ENCODE measurements at places on chromosomes 2 and 18.

DNA sequence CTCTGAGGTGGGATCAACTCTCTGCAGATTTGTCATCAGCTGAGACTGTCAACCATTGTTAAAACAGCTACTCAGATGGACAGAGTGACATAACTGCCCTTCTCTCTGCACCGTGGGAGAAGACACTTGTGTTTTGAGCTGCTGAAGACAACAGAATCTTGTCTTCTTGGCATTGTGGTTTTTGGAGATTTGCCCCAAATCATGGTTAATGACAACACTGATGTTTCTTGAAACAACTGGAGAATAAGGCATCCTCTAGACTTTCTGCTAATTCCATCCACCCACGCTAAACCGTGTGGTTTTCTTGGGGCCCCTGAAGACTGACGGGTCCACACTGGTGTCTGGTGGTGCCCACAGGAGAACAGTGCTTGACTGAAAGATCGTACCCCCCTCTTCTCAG is 39.5 kb downstream of the SH3BP4 start:
- DNase-seq, result no peak

GRCh38 chr2:60221098-60221497 is 332.4 kb downstream of the BCL11A start:
- no peak for DNase-seq

GRCh38 chr2:1746174-1747064 is 2.1 kb upstream of the PXDN start:
- no peak for DNase-seq

GRCh38 chr2:204984518-204984917 is 439.2 kb downstream of the PARD3B start:
- DNase-seq, result no peak

DNA sequence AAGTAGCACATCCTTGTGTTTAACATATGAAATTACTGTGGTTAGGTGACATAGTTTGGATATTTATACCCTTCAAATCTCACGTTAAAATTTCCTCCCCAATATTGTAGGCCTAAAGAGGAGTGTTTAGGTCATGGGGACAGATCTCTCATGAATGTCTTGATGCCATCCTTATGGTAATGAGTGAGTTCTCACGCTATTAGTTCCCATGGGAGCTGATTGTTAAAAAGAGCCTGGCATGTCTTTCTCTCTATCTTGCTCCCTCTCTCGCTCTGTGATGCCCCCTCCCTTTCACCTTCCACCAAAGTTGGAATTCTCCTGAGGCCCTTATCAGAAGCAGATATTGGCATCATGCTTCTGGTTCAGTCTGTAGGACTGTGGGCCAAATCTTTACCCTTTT is 660.1 kb downstream of the ADCYAP1 start:
- no peak for DNase-seq

DNA sequence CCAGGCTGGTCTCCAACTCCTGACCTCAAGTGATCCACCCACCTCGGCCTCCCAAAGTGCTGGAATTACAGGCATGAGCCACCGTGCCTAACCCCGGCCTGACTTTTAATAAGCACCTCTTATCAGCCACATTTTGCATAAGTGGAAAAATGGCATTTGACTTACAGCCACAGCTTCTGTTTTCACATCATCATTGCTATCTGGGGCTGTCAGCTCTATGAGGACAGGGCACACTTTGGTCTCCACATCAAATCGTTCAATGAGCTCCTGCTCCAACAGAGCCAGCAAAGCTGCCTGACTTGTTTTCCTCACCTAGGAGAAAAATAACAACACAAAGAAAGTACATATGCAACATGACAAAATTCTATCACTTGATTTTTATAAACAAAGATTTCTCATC is 26.4 kb downstream of the PPP4R1 start:
- no peak for DNase-seq

GRCh38 chr2:39659765-39660611 is 5.7 kb upstream of the TMEM178A start:
- no peak for DNase-seq

All from hematopoietic multipotent progenitor cell treated with erythropoietin and hydrocortisone succinate and interleukin-3 and kit ligand, for 17 days (in vitro differentiated cells).